ENCODE measurements at places on chromosomes 13 and 19.
A peak's percentile ranks its signal among the peaks of the same experiment; 100 is the strongest.

DNA sequence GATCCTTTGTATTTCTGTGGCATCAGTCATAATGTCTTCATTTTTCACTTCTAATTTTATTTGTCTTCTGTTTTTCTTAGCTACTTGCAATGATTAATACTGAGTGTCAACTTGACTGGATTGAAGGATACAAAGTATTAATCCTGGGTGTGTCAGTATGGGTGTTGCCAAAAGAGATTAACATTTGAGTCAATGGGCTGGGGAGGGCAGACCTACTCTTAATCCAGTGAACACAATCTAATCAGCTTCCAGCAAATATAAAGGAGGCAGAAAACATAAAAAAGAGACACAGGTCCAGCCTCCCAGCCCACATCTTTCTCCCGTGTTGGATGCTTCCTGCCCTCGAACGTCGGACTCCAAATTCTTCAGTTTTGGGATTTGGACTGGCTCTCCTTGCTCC, 640.9 kb upstream of the MIR17HG start:
- no peak for DNase-seq

DNA sequence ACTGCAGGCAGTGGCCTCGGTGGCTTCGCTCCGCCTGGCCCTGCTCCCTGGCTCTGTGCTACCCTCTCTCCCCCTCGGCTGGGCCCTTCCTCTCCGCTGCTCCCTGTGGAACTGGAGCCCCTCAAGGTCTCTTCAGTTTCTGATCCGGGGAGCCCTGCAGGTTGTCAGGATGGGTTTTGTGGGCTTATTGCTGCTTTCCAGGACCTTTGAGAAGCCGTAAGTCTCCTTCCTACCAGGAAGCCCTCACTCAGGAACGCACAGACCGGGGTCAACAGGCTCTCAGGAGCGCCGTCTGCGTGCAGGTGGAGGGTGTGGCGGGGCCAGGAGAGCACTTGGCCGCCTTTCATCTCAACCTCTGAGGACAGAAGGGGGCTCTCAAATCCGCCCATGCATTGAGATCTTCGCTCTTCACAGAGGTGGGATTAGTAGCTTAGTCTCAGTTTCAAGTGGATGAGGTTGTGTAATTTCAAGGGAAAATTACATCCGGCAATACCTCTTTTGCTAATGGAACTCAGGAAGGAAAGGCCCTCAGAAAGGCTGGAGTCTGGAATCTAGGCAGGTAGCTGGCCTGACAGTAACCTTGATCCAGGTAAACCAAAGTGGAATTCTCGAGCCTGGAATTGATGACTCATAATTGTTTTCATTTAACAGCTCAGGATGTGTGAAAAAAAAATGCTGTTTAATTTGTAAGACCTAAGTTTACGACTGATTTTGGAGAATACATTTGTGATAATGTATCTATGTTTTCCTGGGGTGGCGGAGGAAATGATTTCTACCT, 102.0 kb downstream of the ATP11A start:
- no peak for DNase-seq

DNA sequence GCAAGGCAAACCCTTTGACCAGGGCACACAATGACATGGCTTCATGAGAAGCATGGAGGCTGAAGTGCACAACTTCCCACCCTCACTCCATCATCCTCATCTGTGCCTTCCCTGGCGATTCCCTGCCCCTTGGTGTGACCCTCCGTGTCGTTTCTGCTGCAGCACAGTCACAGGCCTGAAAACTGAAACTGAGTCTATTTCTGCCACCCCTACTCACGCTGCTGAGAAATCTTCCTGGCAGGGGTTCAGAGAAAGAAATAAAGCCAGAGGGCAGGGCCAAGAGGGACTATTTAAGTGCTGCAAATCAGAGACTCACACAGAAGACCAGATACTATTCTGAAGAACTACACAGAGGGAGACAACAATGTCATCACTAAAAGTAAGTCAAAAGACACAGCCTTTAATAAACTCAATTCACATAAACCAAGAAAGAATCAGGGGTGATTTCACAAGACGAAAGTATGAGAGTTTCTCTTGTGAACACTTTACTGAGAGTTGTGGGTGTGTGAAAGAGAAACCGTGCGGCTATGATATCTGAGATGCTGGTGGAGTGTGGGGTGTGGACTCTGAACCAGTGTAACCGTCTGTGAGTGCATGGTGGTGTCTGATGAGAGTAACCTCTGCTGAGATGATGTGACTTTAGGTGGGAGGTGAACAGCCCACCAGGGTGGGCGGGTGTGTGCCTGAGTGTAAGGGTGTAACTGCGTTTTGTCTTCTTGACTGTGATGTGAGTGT, 23.5 kb downstream of the LGALS16 start:
- DNase-seq, result peak; percentile 73

DNA sequence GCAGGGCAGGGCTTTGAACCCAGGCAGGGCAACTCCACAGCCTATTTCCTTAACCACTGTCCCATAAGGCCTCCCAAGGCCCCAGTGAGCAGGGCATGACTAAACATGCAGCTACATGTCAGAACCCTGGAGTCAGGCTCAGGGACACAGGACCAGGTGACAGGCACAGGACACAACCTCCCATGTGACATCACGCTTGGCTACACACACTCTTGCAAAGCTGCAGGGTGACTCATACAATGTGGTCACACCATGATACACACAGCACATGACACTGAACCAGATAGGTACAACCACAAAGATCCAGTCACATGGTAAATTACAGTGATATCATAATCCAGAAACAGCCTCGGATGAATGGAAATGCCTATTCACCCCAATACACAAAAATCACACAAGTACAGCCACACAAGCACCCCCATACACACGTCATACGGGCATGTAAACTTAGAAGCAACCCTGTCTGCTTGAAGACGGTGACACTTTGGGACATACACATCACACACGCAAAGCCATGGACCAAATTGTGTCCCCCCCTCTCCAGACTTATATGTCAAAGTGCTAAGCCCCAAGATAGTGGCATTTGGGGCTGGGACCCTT, 14.5 kb downstream of the KLK4 start:
- peak; percentile 52 for DNase-seq

DNA sequence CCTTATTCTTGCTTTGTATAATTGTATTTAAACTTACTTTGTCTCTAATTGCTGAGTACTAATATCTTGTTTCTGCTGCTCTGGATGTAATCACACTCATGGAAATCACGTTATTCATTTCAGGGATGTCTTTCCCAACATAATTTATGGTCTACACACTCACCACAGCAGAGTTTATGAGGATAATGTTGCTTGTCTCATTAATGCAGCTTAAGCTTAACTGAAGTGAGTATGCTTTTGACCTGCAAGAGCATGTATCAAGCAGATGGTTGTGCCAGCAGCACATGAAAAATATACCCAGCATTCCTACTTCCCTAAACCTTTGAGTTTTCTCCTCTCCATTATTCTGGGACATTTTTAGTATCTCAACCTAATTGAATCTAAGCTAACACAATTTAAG, 1080.9 kb downstream of the SLITRK5 start:
- no peak for DNase-seq

DNA sequence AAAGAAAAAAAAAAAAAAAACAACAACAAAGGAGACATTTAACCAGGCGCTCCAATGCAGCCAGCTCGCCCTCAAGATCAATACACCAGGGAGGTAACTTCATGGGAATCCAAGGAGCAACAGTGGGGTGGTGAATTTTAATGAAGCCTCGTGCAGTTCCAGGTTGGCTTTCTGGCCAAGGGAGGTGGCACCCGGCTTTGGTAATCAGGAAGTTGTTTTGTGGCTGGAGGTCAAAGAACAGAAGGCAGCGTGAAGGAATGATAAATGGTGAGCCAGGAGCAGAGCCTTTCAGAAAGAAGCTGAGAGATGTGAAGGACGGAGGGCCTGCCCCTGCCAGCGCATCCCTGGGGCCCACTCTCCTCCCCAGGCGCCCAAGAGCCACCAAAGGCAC, 188.2 kb upstream of the TSC22D1 start:
- no peak for DNase-seq

DNA sequence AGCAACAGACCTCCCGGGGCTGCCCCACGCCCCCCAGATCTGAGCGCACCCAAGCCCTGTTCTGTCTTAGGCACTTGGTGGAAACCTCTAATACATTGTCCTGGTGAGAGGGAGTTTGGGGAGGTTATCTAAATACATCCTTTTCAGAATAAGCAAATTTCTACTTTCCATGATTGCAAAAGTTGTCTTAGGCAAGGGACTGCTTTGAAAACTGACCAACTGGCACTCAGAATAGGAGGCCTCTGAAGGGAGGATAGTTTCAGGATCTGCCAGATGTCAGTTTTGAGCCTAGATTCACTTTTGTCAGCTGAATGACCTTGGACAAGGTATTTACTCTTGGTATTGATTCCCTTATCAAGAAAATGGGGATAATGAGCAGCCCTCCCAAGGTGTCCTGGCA, 11.8 kb downstream of the SERP2 start:
- DNase-seq, result no peak

DNA sequence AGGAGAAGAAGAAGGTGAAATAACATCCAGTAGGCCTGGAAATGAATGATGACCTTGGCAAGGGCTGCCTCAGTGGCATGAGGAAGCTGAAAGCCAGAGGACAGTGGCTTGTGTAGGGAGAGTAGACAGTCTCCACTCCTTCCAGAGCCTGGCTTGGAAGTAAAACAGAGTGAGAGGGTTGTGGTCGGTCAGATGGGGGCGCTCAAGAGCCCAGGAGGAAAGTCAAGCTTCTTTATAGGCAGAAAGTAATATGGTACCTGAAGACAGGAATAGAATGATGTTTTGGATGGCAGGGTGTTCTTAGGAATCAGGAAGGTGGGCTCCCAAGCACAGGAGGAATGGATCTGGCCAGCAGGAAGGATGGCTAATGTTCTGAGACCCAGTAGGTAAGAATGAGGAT, 75.1 kb upstream of the TSC22D1 start:
- DNase-seq, result no peak

- no peak for DNase-seq
Observed at GRCh38 chr19:23075031-23075733, 41.6 kb upstream of the ZNF730 start.

DNA sequence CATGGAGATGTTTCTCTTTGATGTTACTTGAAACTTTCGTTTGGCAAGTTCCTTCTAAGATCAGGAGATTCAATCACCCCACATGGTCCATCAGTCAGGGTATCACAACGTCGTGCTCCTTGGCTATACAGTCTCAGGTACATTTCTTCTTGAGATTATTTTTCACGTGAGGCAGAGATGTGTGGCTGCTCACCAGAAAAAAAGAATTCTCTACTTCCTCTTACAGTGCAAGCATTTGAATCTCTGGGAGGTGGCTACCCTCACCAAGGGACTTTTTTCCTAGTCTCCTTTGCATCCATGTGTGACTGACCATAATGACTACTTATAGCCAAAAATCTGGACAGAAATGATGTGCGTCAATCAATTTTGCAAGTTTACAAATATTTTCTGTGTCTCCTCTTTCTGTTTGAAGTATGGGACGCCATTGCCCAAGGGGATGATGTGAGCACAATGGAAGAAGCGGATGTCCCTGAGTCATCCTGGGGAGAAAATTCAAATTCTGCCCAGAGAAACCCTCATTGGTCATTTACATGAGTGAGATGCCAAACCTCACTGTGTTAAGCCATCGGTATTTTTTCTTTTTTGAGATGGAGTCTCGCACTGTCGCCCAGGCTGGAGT, 8.6 kb upstream of the LAIR2 start:
- no peak for DNase-seq

DNA sequence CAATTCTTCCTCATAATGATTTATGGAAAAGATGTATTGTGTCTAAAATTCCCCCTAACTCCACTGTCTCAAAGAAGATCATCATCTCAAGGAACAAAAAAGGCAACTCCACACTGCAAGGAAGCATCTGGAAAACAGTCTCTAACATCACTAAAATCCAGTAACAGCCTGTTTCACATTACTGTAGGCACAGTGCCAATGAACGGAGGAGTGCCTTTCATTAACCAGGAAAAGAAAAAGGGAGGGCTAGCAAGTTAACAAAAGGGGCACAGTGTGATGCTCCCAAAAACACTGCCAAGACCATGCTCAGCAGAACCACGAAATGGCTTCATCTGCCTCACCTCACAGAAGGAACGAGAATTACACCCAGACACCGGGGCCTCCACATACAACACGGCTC, 8.5 kb downstream of the TMTC4 start:
- DNase-seq, result no peak

DNA sequence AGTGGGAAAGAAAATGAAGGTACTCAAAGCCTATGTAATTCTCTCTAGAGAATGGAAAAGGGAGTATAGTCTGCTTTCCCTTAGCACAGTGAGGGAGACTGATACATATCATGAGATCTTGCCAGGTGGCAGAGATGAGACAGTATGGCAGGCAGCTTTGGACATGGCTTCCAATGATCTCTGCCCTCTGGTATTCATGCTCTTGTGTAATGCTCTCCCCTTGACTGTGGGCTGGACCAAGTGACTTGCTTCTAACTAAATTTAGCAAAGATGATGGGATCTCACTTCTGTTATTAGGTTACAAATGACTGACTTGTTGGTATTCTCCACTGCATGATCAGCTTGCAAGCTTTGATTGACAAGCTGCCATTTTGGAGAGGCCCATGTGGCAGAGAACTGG, 10.2 kb downstream of the ZNF132 start:
- no peak for DNase-seq

GRCh38 chr19:41726493-41726892, 18.1 kb downstream of the CEACAM5 start:
- DNase-seq, result no peak

GRCh38 chr13:76758738-76759137, 127.5 kb downstream of the KCTD12 start:
- no peak for DNase-seq

DNA sequence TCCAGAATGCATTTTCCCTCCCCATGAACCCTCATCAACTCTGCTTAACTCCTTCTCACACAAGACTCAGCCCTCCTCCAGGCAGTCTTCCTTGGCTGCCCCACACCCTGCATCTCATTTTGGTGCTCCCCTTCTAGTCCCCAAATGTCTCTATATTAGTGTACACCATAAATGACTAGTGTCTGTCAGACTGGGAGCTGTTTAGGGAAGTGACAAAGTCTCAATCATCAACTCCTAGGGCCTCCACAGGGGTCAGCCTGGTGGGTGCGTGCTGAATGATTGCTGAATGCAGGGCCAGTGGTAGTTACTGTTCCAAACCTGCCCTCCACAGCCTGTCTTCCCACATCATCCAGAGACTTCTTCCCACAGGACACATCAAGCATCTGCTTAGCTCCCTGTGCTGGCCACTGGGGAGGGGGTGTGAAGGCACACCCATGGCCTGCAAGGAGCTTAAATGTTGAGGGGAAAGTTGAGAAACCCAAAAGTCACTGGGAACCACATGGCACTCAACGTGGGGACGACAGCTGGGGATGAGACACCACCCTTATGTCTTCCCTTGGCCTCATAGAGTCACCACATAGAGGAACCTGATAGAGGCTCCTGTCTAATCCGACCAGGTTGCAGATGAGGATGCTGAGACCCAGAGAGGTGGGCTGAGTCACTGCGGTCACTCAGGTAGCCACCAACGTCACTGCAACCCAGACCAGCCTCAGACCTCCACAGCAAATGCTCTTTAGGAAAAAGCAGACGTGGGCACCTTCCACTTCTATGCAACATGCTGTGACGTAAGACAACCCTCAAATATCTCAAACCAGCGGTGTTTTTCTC, 79.3 kb upstream of the TM9SF2 start:
- DNase-seq, result peak; percentile 55

DNA sequence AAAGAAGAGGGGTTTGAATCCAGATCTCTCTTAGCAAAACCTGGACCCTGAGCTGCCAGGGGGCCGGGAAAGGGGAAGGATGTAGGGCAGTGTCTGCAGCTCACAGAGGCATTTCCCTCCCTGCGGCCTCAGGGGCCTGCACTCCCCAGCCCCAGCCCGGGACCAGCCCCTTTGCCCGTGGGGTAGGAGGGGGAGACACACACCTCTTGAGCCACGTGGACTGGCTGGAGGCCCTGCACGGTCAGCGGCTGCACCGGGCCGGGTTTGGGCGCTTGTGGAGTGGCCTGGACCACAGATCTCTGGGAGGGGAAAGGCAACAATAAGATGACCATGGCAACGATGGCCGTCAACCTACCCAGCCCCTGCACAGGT, 26.9 kb downstream of the RFX1 start:
- DNase-seq, result no peak
